ENCODE measurements at places on chromosomes 4 and X.

DNA sequence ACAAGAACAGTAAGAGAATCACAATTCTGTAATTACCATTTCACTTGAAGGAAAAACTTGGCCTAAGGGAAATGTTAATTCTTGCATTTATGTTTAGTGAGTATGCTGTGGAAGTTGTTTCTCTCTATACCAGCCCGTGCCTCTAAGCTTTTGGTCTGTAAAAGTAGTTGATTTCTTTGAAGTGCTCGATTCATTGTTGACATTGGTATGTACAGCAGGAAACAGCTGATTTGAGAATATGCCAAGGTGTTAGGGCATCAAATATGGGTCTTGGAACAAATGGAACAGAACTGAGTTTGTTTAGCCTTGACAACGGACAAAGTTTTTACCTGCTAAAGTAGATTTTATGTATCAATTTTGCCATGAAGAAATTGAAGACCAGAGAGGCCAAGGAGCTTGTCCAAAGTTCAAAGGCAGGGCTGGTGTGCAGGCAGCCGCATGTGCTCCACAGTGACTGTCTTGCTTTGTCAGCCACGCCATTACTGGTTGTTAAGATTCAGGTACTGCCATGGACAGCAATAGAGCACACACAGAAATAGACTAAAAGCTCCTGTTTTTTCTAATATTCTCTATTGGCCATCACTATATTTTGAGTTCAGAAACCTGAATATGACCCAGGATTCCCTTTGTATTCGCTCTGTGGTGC is 75.5 kb upstream of the TLR3 start:
- DNase-seq, result no peak

DNA sequence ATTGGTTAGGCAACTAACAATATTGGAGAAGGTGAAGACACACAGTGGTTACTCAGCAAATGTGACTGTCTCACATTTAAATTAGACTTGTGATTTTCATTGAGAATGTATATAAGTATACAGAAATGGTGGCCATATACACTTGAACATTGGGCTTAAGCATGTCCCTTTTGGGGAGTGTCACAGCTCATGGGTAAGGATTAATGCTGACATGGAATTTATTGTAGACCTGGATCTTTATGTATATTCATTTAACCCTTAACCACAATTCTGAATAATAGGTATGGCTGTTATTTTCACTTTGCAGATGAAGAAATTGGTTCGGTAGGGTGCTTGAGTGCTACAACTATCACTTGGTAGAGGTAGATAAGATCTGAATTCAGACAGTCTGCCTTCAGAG is 95.5 kb upstream of the WDFY3 start:
- DNase-seq, result no peak

- DNase-seq, result no peak
Measured at GRCh38 chrX:123834116-123834515, 25.7 kb upstream of the XIAP start.

- no peak for DNase-seq
Measured at GRCh38 chr4:2059046-2059725, at the start of gene NAT8L. Gene NAT8L, plus strand, starts transcription at chr4:2059327. Its CDS starts 185 bp downstream, at chr4:2059512.

GRCh38 chrX:22392133-22392948 is 119.6 kb downstream of the CBLL2 start:
- DNase-seq, result peak; percentile 56

- no peak for DNase-seq
Measured at GRCh38 chrX:33974676-33975075, 157.4 kb downstream of the FAM47A start.

- peak; percentile 28 for DNase-seq
Measured at GRCh38 chr4:24473309-24473721, 111.0 kb downstream of the DHX15 start.

- no peak for DNase-seq
Measured at GRCh38 chr4:7924570-7924969, 15.1 kb downstream of the AFAP1 start.

GRCh38 chrX:18877469-18877868 is 106.4 kb downstream of the PHKA2 start:
- DNase-seq, result no peak
